NCI-H748 treated with DMSO at 0.1 percent for 48 hours (cell line): ENCODE measurements at places on chromosomes 16 and 17.

GRCh38 chr17:75418531-75418930 lies 13.1 kb upstream of the GRB2 start:
- no peak for DNase-seq

DNA sequence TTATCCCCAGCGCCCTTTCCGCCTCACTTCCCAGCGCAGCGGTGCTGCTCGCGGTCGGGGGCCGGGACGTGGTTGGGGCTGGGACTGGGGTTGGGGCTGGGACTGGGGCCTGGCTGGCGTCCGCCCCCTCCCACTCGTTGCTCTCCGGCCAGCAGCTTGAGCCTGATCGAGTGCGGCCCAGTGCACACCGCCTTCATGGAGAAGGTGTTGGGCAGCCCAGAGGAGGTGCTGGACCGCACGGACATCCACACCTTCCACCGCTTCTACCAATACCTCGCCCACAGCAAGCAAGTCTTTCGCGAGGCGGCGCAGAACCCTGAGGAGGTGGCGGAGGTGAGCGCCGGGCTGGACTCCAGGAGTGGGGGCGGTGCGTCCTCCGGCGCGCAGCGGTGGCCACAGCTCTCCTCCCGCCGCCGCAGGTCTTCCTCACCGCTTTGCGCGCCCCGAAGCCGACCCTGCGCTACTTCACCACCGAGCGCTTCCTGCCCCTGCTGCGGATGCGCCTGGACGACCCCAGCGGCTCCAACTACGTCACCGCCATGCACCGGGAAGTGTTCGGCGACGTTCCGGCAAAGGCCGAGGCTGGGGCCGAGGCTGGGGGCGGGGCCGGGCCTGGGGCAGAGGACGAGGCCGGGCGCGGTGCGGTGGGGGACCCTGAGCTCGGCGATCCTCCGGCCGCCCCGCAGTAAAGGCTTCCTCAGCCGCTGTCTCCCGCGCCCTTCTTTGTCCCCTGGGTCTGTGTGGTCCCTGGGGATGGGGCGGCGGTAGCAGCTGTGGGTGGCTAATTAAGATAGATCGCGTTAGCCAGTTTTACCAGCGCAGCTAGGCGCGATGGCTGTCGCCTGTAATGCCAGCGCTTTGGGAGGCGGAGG lies 1.8 kb downstream of the HSD17B1 start:
- peak; percentile 70 for DNase-seq

- DNase-seq = peak; percentile 1
Observed at GRCh38 chr16:3173892-3174617, 13.9 kb upstream of the OR1F1 start.

DNA sequence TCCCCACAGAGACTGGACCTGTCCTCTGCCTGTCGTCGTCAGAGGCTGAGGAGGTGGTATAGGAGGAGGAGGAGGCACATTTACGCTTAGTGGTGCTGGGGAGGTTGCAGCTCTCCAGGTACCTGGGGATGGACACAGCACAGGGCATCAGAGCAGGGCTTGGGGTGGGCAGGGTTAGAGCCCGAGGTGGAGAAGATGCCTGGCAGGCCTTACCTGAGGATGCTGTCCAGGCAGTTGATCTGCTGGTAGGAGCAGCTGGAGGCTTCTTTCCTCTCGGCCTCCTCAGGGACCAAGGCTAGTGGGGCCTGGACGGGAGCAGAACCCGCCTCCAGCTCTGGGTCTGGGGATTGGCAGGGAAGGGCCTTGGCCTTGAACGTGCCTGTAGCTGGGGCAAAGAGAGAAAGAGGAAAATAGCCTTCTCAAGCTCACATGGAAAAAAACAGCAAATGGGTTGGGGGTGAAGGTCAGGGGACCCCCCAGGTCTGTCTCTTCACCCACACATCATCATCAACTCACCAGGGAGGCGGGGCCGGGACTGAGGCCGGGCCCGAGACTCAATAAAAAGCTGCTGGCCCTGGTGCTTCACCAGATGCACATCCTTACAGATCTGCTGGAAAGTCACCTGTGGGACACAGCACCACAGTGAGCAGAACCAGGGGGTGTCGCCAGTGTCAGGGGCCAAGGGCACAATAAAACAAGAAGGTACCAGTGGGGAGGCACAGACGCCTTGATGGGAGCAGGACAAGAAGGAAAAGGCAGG lies 5.6 kb downstream of the PER1 start:
- DNase-seq = no peak

DNA sequence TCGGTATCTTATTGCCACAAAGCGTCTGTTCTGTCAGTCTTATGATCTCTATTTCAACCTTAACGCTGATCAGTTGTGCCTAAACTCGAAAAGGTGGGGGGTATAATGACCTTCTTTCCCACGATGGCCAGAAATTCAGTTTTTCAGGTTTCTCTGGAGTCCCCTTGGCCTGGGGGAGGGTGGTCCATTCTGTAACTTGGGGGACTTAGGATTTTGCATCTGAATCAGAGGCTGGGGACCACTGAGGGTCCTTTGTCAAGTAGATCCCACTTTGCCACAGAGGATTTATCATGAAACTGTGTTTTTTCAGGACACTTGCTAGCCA lies 6.3 kb upstream of the WDR59 start:
- no peak for DNase-seq

DNA sequence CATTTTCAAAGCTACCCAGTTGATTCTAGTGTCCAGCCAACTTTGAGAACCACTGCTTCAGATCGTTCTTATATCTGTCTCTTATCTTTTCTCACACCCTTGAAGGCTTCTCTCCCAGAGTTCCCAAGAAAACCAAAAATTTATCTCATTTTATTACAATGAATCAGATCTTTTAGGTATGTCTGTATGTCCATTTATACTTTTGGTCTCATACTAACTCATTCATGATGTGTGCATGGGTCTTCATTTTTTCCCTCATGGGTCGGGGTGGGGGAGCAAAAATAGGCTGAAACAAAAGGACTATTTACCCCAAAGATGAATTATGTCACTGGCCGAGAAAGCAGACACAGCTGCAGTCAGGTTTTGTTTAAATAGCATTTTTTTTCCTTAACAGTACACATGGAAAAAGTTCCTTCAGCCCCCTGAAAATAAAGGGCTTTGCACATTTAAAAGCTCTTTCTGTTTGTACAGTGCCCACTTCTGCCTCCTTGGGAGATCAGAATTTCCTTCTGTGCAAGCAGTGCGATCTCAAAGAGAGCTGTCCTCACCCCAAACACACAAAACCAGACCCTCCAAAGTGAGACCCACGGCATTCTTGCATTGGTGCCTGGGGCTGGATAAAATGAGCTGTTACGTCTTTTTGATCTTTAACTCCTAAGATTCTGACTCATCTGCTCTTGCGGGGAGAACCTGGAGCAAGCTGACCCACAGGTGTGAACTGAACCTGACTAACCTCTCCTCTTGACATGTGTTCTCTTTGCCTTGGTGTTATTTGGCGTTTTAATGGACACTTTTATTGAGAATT lies 251.2 kb upstream of the ELAC2 start:
- no peak for DNase-seq

GRCh38 chr16:49775018-49775417 lies 80.9 kb downstream of the ZNF423 start:
- no peak for DNase-seq
